Stimulated activated CD8-positive, alpha-beta memory T cell treated with anti-CD3 and anti-CD28 coated beads, Interleukin-2, amount 100 ng/mL, for 1 hour (primary cell): ENCODE measurements at places on chromosomes 5 and 9.

DNA sequence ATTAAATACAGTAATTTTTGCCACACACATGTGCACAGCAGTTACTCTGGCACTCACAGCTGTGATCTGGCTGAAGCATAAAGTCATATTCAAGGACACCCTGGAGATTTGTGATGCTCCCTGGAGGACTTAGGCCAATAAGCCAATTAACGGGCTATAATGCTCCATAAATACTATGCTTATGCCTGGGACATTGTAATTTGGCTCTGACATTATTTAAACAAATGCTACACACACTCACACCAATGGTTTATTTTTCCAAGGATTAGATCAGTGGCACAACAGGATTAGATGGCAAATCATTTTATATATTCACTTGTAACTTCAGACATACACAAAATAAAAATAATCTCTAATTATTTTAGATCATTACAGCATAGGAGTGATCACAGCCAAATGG, 111.2 kb downstream of the LMNB1 start:
- DNase-seq: no peak

DNA sequence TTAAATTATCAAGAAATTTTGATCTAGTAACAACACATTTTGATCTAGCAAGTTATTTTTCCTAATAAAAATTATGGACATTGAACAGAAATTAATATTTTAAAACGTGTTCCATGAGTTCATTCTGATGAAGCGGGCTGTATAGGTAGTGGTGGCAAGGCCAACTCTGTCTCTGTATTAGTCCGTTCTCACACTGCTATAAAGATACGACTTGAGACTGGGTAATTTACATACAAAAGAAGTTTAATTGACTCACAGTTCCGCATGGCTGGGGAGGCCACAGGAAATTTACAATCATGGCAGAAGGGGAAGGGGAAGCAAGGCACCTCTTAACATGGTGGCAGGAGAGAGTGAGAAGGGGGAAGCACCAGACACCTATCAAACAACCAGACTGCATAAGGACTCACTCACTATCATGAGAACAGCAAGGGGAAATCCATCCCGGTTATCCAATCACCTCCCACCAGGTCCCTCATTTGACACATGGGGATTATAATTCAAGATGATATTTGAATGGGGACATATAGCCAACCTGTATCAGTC, 61.2 kb downstream of the TMEM232 start:
- DNase-seq: no peak

GRCh38 chr5:108942701-108943100, 195.0 kb downstream of the FER start:
- DNase-seq: no peak

GRCh38 chr5:139847091-139847490, 51.5 kb downstream of the PSD2 start:
- DNase-seq: no peak

GRCh38 chr5:24353611-24354010, 291.2 kb downstream of the CDH10 start:
- no peak for DNase-seq

DNA sequence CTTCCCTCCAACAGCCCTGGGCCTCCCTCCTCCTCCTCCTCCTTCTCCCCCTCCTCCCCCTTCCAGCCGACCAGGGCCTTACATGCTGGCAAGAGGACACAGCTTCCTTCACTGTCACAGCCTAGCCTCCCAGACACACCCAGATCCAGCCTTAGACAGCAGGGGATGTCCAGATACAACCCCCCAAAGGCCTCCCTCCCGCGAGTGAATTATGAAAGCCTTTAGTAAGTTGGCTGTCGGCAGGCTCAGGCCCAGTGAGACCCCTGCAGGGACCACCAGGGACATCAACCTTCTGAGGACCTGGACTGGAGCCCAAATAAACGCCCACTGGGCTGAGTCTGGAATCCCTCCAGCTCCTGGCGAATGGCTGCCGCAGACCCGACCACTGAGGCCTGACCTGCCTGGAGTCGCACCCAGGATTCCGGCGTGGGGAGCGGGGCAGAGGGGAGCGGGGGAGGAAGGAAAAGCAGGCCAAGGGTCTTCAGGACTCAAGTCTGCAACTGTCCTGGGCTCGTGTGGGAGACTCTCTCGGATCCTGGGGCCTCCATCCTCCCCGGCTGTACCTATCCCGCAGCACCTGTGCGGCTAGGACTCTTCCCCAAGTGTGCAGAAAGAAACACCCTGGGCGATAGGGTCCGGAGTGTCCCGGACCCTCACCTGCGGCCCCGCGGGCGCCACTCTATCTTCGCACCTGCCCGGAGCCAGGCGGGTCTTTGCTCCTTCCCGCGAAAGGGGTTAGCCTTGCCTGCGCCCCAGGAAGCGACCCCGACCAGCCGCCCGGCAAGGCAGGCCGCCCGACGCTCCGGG, 705 bp downstream of the SEPTIN8 start:
- no peak for DNase-seq

DNA sequence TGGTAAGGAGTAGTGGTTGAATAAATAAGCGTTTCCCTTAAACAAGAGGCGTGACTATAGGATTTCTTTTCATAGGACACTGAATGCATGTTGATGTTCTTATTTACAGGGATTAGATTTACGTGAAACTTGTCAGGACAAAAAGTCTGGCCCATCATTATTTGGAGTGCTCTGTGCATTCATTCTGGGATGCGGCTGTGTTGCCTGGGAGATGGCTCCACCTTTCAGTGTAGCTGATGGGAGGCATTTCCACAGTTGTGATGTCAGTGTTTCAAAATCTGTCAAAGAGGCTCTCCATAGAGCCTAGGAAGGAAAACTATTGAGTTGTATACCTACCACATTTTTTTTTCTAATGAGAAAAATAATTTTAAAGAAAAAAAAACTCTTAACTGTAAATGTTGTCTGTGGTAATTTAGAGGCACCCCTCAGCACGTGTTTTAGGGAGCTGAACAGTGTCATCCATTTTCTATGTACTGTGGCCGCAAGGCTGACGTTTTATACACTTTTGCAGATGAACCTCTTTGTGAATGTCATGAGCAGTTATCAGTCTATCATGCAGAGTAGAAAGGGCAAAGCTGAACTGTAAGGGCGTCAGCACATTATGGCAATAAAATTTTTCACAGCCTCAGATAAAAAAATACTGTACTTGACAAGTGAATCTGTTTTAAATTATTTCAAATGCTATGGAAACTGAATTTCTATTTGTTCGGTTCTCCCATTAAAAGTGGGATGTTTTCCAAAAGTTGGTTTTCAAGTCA, 202.7 kb downstream of the PBX3 start:
- DNase-seq: no peak

DNA sequence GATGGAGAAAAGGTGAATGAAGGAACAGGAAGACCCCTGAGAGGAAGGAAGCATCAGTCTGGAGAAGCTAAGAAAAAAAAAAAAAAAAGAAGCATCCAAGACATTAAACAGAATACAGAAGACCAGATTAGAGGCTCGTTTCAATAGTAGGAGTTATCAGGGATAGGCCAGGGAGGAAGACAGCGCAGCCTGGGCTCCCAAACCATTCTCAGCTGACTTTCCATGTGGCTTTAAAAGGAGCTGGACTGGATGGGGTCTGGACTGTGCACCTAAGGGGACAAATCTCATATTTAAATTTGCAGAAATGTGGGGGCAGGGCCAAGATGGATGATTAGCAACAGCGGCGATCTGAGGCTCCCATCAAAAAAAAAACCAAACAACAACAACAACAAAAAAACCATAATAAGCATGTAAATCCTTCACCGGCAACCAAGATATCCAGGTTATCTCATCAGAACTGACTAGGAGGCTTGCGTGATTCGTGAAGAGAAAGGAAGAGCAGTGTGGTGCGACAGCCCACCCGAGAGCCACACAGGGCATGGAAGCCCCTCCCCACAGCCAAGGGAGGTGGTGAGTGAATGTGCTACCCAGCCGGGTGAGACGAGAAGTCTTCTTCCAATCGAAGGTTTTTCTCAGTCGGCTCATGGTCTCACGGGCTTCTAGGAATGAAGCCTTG, 114.9 kb upstream of the ADAMTS16 start:
- DNase-seq: no peak

- DNase-seq: no peak
These were observed 197.6 kb downstream of the DRD1 start for GRCh38 chr5:175246242-175246888.

- no peak for DNase-seq
These were observed 9.0 kb downstream of the FXN start for GRCh38 chr9:69044240-69045219.

GRCh38 chr9:16316456-16316855, 554.0 kb downstream of the BNC2 start:
- DNase-seq: no peak

- no peak for DNase-seq
These were observed 97.8 kb upstream of the TYRP1 start for GRCh38 chr9:12595400-12595799.

GRCh38 chr5:178086266-178086665, 27.1 kb upstream of the N4BP3 start:
- DNase-seq: no peak

DNA sequence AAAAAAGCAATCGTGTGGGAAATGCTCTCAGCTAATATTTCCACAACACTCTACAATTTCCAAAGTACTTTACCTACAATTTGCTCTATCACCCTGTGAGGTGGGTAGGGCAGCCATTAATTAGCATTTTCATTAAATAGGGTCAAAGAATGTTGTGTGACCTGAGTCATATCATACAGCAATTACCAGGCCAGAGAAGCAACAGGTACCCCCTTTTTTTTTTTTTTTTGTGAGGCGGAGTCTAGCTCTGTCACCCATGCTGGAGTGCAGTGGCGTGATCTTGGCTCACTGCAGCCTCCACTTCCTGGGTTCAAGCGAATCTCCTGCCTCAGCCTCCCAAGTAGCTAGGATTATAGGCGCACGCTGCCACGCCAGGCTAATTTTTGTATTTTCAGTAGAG, 108.8 kb upstream of the RETREG1 start:
- DNase-seq: no peak

DNA sequence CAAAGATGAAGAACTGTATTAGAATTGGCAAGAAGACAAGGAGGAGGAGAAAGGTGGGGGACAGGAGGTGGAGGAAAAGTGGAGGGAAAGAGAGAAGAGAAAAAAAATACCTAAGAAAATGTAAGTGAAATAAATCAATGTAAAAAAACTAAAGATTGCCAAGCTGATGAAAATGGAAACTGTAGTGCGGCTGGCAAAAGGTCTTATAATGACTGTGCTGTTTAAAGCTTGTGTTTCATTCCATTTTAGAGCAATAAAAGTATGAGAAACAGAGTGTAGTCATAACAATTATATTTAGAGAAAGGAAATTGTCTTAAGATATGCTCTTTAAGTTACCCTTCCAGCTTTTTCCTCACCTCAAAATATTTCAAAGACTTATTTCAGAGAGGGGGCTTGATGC, 670.5 kb upstream of the SEMA6A start:
- DNase-seq: no peak

DNA sequence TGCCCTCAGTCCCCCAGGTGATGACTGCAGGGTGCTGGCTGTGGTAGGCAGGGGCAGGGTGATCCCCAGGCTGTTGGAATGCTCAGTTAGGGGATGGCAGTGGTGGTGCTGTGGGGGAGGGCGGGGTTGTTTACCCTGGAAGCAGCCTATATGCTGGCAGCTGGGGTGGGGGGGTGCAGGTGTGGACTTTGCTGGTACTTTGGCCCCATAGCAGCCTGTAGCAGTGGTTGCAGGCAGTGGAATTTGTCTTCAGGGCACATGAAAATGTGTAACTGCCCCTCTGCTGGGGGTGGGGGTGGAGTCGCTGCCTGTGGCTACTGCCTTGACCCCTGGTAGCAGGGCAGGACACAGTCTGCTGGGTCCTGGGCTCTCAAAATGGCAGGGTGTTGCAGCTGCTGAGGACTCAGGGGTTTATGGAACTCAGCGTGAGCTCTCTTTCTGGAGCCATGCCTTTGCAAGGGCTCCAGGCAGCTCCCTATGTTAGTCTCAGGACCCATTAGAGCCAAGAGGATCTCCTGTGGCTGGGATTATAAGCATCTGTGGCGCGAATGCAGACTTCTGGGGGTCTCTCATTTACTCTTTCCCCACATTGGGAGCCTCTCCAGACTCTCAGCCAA, 65.0 kb downstream of the RMI1 start:
- no peak for DNase-seq

GRCh38 chr5:14929293-14930065, 57.9 kb upstream of the ANKH start:
- no peak for DNase-seq

- DNase-seq: no peak
These were observed 351.1 kb upstream of the CD180 start for GRCh38 chr5:67547682-67548081.

GRCh38 chr9:105708405-105708804, 14.1 kb downstream of the TMEM38B start:
- DNase-seq: no peak

DNA sequence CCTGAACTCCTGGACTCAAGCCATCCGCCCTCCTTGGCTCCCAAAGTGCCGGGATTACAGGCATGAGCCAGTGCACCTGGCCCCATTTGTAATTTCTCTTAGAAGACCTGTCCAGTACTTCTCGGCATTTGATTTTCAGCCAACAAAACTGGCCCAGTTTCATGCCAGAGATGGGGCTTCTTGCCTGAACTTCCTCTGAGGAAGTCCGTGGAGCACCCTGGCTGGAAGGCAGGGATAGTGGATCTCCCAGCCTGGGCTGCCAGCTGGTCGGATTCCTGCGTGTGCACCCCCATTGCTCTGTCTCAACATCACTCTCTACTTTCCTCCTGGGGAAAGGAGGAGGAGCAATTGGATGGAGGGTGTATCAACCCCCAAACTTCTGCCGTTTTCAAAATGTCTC, 39.0 kb downstream of the FAM78A start:
- DNase-seq: no peak

DNA sequence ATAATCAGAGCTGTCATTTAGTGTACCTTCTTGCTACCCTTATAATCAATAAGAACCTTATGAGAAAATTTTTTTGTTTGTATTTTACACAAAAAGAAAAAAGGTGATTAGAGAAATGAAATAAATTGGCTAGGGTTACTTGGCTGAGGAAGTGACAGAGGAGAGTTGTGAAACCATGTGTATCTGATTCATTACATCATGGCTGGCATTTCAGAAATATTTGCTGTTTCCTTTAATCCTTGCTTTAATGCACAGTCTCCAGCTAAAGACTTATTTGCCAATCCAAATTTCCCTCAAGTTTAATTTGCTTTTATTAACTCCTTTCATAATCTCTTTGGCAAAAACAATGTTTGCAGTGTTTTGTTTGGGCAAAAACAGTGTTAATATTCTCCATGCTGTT, 543.1 kb downstream of the KIF4B start:
- DNase-seq: no peak

GRCh38 chr5:76571559-76571958, 51.6 kb downstream of the F2RL2 start:
- no peak for DNase-seq
